ENCODE measurements at places on chromosomes 1 and 21.

DNA sequence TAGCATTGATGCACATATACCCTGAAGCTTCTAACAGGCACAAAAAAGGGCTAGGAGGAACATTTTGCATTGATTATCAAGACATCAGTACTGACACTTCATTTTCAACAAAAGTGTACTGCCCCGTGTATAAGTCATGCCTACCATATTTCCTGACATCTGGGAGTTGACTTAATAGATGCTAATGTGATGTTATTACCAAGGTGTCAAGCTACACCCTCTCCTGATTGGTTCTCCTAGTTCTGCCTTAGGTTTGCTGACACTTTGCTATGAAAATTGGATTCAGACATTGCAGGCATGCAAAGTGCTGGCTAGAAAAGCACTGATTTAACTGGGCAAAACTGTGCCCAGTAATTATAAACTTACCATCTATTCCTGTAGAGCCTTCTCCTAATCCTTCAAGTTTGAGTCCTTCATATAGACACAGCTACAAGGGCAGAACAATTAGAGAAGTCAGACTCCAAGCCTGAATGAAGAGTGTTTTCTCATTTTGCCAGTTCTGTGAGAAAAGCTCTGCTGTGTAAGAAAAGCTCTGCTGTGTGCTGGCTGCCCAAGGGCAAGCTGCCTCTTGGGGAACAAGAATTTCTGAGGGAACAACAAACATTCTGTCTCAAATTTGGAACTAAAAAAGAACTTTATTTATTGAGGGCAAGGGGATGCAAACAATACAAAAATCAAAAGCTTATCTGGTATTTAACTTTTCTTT is 11.2 kb downstream of the S100A10 start:
- no peak for DNase-seq

DNA sequence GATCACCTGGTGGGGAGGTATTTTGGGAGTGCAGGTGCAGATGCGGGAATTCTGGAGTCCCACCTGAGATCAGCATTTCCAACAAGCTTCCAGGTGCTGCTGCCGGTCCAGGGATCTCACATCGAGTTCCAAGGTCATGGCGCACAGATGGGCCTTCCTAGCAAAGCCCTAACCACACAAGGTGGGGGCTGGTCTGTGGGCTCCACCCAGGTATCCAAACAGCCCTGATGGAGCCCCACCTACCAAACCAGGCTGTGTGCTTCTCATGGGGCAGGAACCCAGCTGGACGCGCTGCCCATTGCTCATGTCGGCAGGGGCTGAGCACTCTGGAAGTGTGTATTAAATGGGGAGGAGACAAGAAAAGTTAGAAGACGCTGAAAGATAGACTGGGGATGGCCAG is 35.0 kb upstream of the TMEM51 start:
- no peak for DNase-seq

GRCh38 chr1:67969446-67969845 is 81.0 kb downstream of the DIRAS3 start:
- DNase-seq: no peak

GRCh38 chr21:45405819-45406762 is 1.1 kb downstream of the COL18A1 start:
- DNase-seq: no peak

GRCh38 chr1:11842154-11843041 is 5.2 kb downstream of the NPPA start:
- no peak for DNase-seq

GRCh38 chr1:246483569-246483933 is 23.5 kb downstream of the SMYD3 start:
- DNase-seq: no peak

DNA sequence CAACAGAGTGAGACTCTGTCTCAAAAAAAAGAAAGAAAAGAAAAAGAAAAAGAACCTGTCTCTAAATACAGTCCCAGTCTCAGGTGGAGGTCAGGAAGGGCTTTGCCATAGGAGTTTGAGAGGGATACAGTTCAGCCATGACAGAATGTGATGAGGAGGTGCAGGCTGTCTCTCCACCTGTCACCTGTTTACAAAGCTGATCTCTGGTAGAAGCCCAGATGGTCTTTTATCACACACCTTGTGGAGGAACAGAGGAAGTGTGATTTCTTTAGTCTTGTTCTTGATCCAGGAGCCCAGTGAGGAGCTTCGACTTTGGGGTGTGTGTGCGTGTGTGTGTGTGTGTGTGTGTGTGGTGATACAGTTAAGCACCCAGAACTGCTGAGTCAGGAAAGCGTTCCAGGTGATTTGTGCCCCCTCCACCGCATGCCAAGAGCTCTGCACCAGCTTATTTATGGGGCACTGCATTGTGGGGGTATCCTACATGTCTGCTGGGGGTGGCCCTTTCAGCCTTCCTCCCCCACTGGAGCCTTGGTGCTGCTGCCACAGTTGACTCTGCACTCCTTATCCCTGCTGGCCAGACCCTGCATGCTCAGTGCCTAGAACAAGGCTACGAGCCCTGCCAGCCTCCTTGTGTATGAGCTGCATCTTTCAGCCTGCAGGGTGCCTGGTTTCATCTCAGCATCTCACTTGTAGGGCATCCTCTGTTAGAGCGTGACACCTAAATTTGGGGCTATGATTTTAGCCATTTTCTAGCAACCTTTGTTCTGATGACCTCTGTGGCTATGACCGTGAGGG is 19.3 kb downstream of the DOP1B start:
- no peak for DNase-seq

- DNase-seq: no peak
Measured at GRCh38 chr1:174060090-174060489, 37.9 kb upstream of the RC3H1 start.

- DNase-seq: no peak
Measured at GRCh38 chr1:27621051-27621920, 13.7 kb downstream of the FGR start.

- no peak for DNase-seq
Measured at GRCh38 chr1:228799924-228800323, 64.6 kb downstream of the RHOU start.

DNA sequence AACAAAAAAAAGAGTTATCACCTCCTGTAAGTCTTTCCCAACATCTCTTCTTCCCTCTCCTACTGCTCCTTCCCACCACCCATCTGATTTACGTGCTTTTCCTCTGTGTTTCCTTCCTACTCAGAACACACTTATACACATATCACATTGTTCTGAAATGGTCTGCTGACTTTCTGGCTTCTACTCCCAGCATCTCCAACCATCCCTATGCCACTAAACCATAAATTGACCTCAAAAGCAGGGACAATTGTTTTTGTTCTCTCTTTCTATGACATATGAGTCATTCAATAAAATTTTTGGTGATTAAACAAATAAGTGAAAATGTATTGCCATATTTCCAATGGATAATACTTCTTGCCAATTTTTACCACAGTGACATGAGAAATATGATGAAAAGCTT is 8.2 kb downstream of the GOLPH3L start:
- DNase-seq: no peak

DNA sequence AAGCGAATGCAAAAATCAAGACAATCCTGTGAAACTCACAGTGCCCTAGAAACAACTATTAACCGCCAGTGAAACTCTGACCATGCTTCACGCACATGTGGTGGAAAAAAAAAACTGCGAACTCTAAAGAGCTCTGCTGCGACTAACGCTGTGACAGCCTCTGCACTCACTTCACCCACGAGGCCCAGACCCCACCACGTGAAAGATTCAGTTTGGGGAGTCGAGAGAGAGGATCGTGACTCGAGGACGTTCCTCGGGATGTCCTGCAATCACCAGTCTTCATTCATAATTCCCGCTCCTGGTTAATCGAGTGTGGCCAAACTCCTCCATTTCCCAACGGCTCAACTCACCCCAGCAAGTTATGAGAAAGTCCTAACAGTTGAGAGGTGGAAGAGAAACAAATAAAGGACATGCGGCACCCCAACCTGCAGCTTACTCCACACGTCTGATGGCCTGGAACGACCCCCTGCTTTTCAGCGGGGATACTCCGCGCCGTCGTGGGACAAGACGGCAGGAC is 1.1 kb downstream of the SERBP1 start:
- DNase-seq: peak; percentile 9

DNA sequence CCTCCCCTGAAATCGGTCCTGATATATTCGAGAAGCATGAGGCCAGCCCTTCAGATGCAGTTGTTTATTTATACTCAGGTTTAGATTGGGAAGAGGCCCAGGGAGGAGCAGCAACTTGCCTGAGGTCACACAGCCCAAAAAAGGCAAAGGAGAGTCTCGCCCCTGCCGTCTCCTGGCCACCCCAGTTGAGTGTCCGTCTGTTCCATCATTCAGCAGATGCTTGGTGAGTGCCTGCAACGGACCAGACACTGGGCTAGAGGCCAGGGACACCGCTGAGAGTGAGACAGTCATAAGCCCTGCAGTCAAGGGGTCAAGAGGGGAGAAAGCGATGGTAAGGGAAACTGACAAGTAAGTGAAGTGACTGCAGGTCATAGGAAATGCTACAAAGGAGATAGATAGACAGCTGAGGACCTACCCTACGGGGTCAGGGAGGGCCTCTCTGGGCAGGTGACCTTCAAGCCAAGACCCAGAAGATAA is 15.4 kb upstream of the SELENON start:
- no peak for DNase-seq
